ENCODE measurements at places on chromosomes 4 and X.

- no peak for DNase-seq
These were observed 34.1 kb downstream of the GPAT3 start for GRCh38 chr4:83569987-83570386.

GRCh38 chrX:108178143-108178498, 86.5 kb downstream of the ATG4A start:
- no peak for DNase-seq

- DNase-seq = peak; percentile 75
These were observed 44.8 kb downstream of the GSX2 start for GRCh38 chr4:54144661-54145171.

- DNase-seq = no peak
These were observed 92.8 kb downstream of the RTL5 start for GRCh38 chrX:72038868-72039267.

- DNase-seq = no peak
These were observed 36.2 kb downstream of the RGS12 start for GRCh38 chr4:3328814-3329663.

DNA sequence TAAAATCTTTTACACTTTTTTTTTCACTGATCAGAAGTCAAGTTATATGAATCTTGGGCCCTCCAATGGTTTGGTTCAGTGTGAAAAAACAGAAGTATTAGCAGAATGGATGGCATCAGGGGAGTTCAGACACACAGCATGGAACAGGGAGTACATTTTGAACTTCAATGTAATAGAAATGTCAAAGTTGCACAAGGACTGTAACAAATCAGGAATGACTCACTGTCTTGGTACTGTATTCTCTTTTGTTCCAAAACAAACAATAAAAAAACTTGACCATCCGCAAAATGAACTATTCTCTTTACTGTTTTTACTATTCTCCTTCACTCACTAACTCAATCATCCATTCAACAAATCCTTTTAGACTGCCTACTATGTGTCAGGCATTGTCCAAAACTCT, 401.0 kb downstream of the FSTL5 start:
- peak; percentile 85 for DNase-seq

GRCh38 chr4:76430519-76431388, 4.3 kb upstream of the SHROOM3 start:
- peak; percentile 51 for DNase-seq

- no peak for DNase-seq
These were observed 63.3 kb downstream of the NOCT start for GRCh38 chr4:139078926-139079325.

- peak; percentile 85 for DNase-seq
These were observed 170.0 kb downstream of the MID1 start for GRCh38 chrX:10450229-10450958.

- no peak for DNase-seq
These were observed 470.2 kb downstream of the PCDH19 start for GRCh38 chrX:99939883-99940232.

DNA sequence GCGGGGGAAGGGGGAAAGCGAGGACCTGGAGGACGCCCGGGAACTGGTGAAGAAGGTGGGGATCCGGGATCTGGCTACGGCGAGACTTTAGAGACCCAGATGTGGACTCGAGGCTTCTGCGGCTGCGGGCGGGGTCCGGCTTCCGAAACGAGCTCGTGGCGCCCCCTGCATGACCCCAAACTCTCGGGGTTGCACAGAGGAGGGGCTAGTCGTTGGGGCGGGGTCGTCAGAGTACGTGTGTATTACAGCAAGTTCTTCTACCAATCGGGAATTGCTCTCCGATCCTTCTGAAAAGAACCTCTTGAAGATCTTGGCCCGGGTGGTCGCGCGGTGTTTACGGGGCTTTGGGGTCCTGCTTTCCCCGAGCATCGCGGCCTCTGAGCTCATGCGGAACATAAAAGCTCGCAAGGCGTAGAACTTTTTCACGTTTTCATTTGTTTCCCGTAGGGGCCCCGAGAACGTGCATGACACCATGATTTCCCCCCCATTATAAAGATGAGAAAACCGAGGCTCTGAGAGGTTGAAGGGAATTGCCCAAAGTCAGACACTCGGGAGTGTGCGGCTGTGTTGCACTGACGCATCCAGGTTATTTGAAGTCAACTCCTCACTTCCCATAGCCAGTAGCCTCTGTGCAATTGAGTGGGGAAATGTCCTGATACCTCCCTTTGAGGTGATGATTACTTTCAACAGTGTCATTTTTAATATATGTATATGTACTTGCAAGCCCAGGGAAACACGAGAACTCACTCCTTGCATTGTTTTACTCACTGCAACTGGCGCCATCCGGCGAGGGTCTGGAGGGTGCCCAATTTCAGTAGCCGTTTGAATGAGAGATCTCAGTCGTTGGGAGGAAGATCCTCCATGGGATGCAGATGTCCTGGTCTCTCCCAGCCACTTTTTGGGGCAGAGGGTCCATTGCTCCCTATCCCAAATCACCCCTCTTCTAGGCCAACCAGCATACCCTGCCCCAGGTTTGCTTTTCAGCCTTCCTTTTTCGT, at the start of gene BEND4:
Gene BEND4 (minus strand): TSS at position 149 of the 998 bp plus-strand sequence. CDS start 512 bp downstream, outside the sequence.
- DNase-seq = no peak

DNA sequence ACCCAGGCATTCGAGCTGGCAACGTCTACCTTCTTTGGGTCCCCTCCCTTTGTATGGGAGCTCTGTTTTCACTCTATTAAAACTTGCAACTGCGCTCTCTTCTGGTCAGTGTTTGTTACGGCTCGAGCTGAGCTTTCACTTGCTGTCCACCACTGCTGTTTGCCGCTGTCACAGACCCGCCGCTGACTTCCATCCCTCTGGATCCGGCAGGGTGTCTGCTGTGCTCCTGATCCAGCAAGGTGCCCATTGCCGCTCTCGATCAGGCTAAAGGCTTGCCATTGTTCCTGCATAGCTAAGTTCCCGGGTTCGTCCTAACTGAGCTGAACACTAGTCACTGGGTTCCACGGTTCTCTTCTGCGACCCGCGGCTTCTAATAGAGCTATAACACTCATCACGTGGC, 183.5 kb upstream of the GALNTL6 start:
- no peak for DNase-seq

DNA sequence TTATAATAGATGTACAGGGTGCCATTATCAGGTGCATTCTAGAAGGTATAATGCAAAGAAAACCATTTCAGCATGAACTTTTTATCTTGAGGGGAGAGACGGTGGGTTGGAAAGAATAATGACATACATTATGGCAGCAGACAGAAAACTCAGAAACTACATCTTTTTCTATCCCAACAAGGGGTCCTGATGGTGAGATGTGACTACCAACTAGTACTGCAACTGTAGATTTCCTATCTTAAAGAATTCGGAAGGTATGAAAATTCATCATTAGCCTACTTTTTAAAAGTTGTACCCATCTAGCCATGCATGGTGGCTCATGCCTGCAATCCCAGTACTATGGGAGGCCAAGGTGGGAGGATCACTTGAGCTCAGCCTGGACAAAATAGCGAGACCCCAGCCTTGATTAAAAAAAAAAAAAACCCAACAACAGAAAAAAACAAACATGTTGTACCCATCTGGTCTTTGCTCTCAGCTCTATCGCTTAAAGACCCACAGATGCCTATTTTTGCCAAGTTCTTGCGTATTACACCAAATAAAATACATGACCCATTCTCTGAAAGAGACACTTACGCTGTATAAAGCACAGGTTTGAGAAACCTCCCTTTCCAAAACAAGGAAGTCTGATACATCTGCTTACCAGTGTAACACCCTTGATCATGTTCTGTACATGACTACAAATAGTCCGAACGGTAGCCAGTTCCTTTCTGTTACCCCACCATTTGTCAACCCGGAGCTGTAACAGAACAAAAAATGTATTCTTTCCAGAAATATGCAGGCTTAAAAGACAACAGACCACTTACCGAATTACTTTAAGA, 1.6 kb downstream of the RPL9 start:
- no peak for DNase-seq

DNA sequence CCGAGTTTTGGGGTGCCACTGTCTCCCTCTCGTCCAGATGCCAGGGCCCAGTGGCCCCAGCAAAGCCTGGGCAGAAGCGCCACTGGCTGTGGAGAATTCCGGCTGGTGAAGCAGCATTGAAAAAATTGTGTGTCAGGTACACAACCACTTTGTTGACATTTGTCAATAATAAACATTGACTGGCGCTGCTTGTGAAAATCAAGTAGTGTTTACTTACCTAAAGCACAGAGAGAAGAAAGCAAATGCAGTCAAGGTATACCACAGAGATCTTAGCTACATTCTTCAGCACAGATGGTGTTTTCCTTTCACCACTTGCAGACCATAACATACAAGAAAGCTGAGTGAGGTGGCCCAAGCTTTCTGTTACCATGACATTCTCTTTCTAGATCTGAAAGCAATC, 14.5 kb upstream of the SLC7A11 start:
- DNase-seq = no peak

- peak; percentile 91 for DNase-seq
These were observed 168.5 kb upstream of the LDB2 start for GRCh38 chr4:17066972-17067371.

- no peak for DNase-seq
These were observed 51.1 kb upstream of the SYTL5 start for GRCh38 chrX:37955273-37955672.

All from iris pigment epithelial cell (primary cell).